SIG-M5 (cell line): ENCODE measurements at places on chromosomes 4 and X.

DNA sequence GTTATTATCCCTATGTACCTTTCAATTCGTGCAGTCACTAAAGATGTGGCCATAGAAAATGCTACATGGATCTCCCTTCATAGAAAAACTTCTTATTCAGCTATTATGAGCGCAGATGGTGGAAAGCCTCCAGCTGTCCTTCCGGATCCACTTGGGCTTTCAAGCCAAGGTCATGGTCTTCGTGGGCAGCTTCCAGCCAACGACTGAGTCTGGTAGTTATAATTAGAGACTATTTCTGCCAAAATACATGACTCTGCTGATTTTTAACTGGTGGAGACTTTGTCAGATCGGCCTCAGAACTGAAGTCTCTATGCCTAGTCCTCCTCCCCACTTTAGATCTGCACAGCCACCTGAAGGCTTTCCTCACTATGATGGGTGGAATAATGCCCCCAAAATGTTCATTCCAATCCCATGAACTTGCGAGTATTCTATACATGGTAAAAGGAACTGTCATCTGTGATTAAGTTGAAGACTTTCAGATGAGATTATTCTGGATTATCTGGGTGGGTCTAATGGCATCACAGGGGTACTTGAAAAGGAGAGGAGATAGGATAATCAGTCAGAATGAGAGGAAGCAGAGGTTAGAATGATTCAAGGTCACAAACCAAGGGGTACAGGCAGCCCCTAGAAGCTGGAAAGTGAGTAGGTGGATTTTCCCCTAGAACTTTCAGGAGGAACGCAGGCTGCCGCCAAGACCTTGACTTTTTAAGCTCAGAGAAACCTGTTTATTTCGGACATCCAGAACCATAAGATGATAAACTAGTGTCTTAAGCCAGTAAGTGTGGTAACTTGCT lies 171.1 kb upstream of the CXCL13 start:
- DNase-seq, result no peak

- DNase-seq, result no peak
Measured at GRCh38 chrX:1400049-1400448, 8.1 kb upstream of the SLC25A6 start.

DNA sequence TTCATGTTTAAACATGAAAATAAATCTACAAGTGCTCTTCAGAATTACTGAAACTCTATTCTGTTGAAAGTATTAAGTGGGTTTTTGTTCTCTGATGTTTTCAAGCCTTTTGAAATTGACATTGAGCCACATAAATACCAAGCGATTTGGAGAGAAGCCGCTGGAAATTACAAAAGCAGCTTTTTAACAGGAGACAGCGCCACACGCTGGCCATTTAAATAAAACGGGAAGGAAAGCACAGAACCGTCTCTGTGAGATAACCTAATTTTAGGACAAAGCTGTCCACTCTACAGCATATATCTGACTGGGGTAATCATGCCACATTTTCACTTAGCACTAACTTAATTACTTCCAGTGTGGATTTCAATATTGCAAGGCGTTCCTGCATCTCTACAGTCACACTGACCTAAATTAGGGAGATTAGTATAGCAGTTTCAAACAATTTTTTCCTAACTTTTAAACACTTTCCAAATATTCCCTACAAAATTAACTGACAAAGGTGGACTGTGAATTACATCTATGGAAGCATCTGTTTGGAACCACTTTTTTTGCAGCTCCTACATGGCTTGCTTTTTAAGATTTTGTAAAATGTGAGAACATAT lies 6.8 kb upstream of the ANOS1 start:
- DNase-seq, result no peak

DNA sequence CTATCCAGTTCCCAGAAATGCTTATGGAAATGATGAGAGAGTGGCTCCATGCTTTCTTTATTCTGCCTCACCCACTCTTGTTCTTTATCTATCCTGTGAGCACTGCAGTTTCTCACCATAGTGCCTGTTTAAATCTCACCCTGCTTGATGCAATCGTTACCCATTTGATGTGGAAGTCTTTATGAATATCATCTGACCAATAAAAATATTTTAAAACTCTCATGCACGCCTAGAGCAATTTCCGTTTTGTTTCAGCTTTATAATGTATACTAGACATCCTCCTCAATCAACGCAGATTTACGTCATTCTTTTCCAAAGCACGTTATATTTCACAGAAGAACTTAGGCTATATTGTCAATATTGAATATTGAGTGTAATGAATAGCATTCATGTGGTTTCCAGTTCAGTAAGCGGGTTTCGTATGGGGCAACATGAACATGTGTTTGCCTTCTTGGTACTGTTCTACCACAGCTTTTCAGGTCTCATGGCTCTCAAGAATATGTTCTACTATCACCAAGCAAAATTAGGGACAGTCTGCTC lies 32.9 kb downstream of the GPM6A start:
- no peak for DNase-seq

GRCh38 chr4:72084587-72085011 lies 52.8 kb downstream of the NPFFR2 start:
- no peak for DNase-seq

DNA sequence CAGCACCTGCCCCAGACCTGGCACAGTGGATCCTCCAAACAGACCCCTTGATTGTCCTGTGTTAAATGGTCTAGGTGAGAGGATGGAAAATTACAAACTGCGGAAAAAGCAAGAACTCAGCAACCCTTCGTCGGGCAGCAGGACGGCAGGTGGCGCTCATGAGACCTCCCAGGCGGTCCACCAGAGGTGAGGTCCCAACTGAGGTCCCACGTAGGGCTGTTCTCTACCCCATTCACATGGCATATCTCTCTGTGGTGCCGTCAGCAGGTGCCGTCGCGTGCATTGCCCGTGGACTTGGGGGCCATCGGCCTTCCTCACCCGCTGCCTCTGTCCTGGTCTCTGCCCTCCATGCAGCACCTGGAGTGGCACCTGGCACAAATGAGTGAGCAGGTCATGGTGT lies 88.2 kb downstream of the CRMP1 start:
- no peak for DNase-seq

DNA sequence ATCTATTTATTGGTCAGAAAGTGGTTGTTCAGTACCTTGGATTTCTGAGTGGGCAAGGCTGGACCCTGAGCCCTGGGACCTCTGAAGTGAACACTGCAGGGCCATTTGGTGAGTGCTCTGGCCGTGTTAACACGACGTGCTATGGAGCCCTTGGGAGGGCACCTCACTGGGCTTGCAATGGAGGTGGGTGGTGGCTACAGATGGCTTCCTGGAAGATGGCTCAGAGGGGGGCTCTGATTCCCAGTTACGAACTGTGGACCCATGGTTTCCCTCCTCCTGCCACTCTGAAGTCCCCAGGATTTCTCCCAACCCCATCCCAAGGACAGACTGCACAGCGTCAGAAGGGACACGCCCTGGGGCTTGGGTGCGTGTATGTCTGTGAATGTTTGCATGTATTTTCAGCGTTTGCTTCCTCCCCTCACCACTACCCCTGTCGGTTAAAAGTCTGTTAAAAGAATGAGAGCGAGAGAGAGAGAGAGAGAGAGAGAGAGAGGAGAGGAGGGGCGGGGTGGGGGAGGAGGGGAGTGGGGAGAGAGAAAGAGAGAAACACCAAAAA lies 3.7 kb upstream of the RHOH start:
- no peak for DNase-seq

DNA sequence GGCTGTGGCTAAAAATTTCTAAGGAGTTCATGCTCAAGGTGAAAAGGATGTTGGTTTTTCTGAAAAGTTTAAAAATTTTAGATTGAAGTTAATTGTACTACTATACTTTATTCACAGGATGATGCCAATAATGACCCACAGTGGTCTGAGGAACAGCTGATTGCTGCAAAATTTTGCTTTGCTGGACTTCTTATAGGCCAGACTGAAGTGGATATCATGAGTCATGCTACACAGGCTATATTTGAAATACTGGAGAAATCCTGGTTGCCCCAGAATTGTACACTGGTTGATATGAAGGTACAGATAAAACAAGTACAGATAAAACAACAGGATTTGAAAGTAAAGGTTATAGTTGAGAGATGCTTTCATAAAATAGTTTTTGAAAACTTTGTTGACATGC lies 12.2 kb downstream of the PAICS start:
- no peak for DNase-seq

DNA sequence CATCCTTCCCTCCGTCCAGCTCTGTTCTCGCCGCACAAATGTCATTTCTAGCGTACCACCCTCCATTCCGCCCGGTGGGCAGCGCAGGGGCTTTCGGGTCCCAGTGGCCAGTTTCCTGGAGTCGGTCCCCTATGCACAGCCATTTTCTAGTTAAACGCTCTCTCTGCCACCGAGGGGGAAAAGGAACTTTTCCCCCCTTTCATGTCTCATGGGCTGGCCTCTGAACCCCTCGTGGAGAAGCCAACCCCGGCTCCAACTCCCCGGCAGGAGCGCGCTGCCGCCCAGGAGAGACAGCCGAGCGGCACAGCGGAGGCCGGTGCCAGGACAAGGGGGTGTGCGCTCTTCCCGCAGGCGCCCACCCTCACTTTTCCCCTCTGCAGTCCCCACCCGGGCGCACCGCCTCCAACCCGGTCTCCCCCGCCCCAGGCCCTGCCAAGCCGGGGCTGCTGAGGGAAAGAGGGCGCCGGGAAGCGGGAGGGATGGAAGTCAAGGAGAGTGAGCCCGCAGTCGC lies 662 bp downstream of the APBB2 start:
- no peak for DNase-seq
